ENCODE measurements at places on chromosomes 16 and 17. TPM values are rescaled to one million over a fixed set of nuclear protein-coding genes. Genes with fewer than 3 reads are reported as not detected.

The KRTAP4-5 gene
- not detected for total RNA-seq

The ASB16 gene
- total RNA-seq = not detected

The GP1BA gene
- not detected for total RNA-seq

The TSC2 gene
- total RNA-seq = 45.8 TPM

The HP gene
- not detected for total RNA-seq

The SLC7A6OS gene
- 6.6 TPM for total RNA-seq

The TLCD2 gene
- total RNA-seq = 6.0 TPM

The HCRT gene
- not detected for total RNA-seq

- no peak for DNase-seq
- H3K27ac ChIP-seq = peak overlapping the region; percentile 55
- no peaks in the 10 kb centered on the region for H3K27me3 ChIP-seq
- peak overlapping the region; percentile 90 for H3K4me3 ChIP-seq
Observed at GRCh38 chr16:2341456-2342447, 1.2 kb upstream of the ABCA3 start.

- H3K4me1 ChIP-seq = no peaks in the 10 kb centered on the region
- H3K36me3 ChIP-seq = no peaks in the 10 kb centered on the region
- no peak overlapping the region for H3K27ac ChIP-seq
- DNase-seq = no peak
- H3K27me3 ChIP-seq = no peaks in the 10 kb centered on the region
- no peak overlapping the region for H3K4me3 ChIP-seq
Observed at GRCh38 chr17:71446645-71447437, 674.0 kb upstream of the SOX9 start.

DNA sequence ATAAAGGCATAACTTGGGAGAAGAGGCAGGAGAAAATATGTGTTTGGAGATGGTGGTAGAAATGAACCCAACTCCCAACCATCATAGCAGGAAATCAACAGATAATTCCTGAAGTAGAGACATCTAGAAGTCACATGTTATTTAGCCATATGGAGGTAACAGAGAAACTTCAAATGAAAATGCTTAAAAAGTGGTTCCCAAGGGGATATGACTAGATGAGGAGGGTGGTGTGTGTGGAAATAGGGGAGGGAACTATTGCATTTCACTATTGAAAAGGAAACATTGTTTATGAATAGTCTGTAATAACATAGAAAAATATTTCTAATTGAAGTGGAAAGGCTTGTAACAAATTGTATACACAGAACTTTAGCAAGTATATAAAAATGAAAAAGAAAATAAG is 412.0 kb downstream of the SHISA9 start:
- no peaks in the 10 kb centered on the region for H3K27me3 ChIP-seq
- H3K4me1 ChIP-seq = no peaks in the 10 kb centered on the region
- no peak for DNase-seq
- H3K36me3 ChIP-seq = no peaks in the 10 kb centered on the region
- H3K4me3 ChIP-seq = no peak overlapping the region

DNA sequence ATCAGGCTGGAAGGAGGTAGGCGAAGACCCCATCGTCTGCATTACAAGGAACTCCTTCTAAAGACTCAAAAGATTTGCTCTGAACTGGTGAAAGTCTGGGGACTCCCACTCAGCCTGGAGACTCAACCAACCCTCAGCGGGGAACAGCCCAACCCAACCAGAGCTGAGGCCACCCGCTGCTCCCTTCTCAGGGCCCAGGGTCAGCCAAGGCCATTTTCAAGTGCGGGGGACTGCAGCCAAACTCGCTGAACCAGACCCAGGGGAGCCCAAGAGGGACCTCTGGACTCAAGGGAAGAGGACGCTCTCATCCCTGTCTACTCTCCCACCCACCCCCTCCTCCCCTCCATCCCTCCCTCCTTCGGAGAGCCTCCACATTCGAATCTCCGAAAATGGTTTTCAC is 24.1 kb downstream of the XYLT1 start:
- H3K27me3 ChIP-seq = no peaks in the 10 kb centered on the region
- no peak overlapping the region for H3K27ac ChIP-seq
- no peak for DNase-seq
- peaks cover 33% of the 10 kb centered on the region for H3K4me1 ChIP-seq
- no peaks in the 10 kb centered on the region for H3K36me3 ChIP-seq

- H3K27me3 ChIP-seq = no peaks in the 10 kb centered on the region
- H3K36me3 ChIP-seq = no peaks in the 10 kb centered on the region
- no peak overlapping the region for H3K27ac ChIP-seq
- H3K4me3 ChIP-seq = no peak overlapping the region
- H3K4me1 ChIP-seq = no peaks in the 10 kb centered on the region
- DNase-seq = no peak
Observed at GRCh38 chr16:26768385-26769010, 298.2 kb upstream of the C16orf82 start.

DNA sequence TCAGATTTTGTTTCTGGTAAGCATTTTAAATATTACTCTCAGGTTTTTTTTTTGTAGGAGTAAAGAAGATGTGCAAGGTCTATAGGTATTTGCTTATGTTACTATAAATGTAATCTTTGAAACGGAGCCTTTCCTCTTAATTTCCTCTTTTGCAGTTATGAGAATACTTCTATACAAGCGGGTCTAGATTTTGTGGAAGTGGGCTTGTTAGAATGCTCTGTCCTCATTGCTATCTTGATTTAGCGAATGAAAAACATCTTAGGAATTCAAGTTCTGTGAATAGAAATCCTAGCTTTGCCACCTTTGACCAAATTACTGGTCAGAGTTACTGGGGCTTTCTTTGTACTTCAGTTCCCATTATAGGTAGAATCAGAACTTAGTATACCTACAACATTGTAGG is 80.3 kb downstream of the EFCAB13 start:
- H3K36me3 ChIP-seq = no peaks in the 10 kb centered on the region
- no peak for DNase-seq
- H3K27ac ChIP-seq = no peak overlapping the region
- no peaks in the 10 kb centered on the region for H3K4me1 ChIP-seq

- DNase-seq = no peak
- peaks cover 66% of the 10 kb centered on the region for H3K4me1 ChIP-seq
- peak overlapping the region; percentile 84 for H3K27ac ChIP-seq
Observed at GRCh38 chr16:27723711-27724481, 174.0 kb downstream of the KATNIP start.

DNA sequence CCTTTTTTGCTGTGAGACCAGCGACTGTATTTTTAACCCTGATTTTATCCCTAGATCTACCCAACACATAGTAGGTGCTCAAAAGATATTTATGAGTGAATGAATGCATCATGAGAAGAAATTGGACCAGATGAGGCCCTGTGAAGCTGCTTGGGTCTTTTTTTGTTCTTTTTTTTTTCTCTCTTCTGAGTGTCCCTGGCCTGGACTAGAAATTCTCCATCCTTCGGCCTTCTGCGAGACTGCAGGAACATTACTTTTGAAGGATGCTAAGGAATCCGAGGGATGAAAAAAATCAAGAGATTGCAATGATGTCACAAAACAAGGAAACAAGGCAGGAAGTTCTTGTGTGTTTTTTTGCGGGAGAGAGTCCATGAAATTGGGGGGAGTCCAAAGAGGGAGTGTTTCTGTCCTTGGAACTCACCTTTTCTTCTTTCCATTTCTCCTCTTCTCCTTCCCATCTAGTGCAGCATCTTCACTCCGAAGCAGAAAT is 560 bp upstream of the RUSF1 start:
- peak overlapping the region; percentile 90 for H3K4me3 ChIP-seq
- no peak for DNase-seq
- H3K27me3 ChIP-seq = no peaks in the 10 kb centered on the region
- peak overlapping the region; percentile 94 for H3K27ac ChIP-seq
- no peaks in the 10 kb centered on the region for H3K36me3 ChIP-seq

DNA sequence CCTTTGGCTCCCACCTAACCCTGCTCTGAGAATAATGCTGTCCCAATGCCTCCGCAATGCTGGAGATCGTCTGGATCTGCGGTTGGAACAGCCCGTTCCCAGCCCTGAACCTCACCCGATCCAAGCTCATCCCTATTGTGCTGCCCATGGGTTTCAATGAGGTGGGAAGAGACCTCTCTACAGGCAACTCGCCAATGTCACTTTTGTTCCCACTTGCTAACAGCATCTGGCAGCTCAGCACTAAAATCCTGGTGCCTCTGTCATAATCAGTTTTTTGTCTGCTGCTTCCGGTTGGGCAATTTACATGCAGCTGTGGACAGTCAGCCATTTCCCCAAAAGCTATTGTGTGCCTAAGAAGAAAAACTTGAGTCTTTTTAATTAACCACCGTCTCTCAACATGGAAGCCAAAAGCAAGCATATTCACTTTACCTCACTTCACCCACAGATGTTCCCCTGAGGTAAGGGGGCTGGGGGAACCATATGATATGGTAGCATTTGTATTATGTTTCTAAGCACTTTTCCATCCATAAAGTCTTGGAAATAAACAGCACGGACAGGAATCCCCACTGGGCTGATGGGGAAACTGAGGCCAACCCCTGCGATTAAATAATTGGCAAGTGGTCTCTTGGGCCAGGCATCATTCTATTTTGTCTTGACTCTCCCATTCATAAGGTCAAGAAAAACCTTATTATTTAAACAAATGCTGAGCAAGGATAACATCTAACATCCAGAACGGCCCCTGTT is 159.2 kb upstream of the CDH5 start:
- no peaks in the 10 kb centered on the region for H3K4me1 ChIP-seq
- H3K36me3 ChIP-seq = no peaks in the 10 kb centered on the region
- no peak overlapping the region for H3K4me3 ChIP-seq
- no peak for DNase-seq
- no peak overlapping the region for H3K27ac ChIP-seq

- no peaks in the 10 kb centered on the region for H3K36me3 ChIP-seq
- no peak overlapping the region for H3K4me3 ChIP-seq
- no peaks in the 10 kb centered on the region for H3K4me1 ChIP-seq
Observed at GRCh38 chr17:56642424-56642823, 48.9 kb downstream of the NOG start.

- H3K27me3 ChIP-seq = no peaks in the 10 kb centered on the region
- no peak for DNase-seq
- H3K36me3 ChIP-seq = no peaks in the 10 kb centered on the region
- no peak overlapping the region for H3K27ac ChIP-seq
- H3K4me1 ChIP-seq = peaks cover 1% of the 10 kb centered on the region
- no peak overlapping the region for H3K4me3 ChIP-seq
Observed at GRCh38 chr17:80097127-80097621, 4.2 kb upstream of the GAA start.

GRCh38 chr17:35051579-35052240 is 11.8 kb downstream of the RFFL start:
- no peaks in the 10 kb centered on the region for H3K27me3 ChIP-seq
- peak overlapping the region; percentile 18 for H3K27ac ChIP-seq
- DNase-seq = no peak

DNA sequence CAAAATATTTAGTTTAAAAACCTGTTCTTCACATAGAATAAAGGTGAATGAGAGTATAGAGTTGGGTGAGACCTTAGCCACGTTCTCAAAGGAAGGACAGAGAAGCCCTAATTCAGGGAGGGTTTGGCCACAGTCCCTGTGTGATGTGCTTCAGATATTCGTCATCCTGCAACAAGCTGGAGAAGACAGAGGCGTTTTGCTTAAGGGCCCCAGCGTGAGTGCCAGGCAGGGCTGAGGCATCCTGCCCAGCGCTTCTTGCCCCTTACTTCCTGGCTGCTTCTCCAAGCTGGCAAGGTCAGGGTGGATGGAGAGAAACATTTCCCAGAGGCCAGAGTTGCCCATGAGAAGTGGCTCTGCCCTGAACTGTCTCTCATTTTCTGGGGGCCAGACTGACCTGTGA is 46.9 kb downstream of the AXIN2 start:
- no peak overlapping the region for H3K4me3 ChIP-seq
- DNase-seq = no peak
- H3K27me3 ChIP-seq = no peaks in the 10 kb centered on the region
- H3K27ac ChIP-seq = peak overlapping the region; percentile 55
- H3K36me3 ChIP-seq = no peaks in the 10 kb centered on the region

DNA sequence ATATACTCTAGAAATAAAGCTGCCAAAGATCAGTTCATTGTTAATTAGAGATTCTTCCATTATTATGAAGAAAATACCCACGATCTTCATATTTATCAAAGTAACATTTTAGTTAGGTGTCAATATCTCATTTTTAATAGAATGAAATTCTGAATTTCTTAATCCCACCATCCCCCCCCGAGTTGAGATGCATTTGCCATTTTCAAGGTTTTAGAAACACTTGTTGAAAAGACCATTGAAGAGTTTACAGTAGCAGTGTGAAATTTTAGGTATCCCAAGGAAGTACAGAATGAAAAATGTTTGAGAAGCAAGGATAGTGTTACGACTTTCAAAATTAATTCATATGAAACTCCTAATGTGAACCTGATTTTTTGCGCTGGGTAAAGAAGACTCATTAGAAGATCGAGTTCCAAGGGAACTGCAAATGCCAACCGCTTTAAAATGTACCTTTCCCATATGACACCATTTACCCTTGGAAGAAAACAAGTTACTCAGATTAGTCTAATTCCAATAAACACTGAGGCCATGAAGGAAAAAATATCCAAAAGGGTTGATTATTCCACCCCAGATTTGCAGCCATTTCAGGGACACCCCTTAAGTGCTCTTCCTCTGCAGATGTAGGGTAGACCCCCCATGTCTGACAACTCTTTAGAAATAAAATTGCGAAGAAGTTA is 731 bp downstream of the IKZF3 start:
- no peak for DNase-seq
- peaks cover 18% of the 10 kb centered on the region for H3K27me3 ChIP-seq
- H3K36me3 ChIP-seq = no peaks in the 10 kb centered on the region
- peak overlapping the region; percentile 40 for H3K4me3 ChIP-seq
- peaks cover 6% of the 10 kb centered on the region for H3K4me1 ChIP-seq
- H3K27ac ChIP-seq = peak overlapping the region; percentile 41

DNA sequence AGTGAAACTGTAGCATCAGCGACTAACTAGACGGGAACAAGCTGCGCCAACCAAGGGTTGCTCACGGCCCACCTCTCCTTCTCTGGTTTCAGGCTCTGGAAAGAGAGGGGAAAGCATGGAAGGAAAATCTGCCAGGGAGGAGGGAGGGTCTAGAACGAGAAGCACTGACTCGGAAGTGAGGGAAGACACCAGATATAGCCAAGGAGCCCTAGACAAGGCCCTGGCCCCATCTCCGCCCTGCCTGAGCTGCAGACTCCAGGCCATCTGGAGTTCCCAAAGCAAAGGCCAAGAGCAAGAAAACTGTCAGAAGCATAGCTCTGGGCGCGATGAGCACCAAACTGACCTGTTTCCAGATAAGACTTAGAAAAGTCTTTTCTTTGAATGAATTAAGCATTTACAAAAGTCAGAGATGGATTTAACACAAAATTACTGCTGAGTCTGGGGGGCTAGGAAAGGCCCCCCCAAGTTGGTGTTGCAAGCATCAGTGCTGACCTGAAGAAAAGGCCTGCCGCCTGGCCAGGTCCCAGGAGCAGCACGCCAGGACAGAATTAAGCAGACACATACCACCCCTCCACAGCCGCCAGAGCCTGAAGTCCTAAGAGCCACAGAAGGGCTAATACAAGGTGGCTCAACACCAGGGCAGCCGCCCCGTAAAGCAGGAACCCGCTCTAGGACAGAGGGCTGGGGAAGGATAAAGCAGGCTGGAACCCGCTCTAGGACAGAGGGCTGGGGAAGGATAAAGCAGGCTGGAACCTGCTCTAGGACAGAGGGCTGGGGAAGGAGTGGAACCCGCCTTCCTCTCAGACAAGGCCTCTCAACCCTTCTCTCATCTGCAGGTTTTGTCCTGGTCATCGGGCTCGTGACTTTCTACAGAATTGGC is 20.7 kb downstream of the TMEM204 start:
- no peak for DNase-seq
- H3K4me3 ChIP-seq = no peak overlapping the region
- H3K27me3 ChIP-seq = no peaks in the 10 kb centered on the region
- H3K36me3 ChIP-seq = peaks cover 16% of the 10 kb centered on the region
- H3K4me1 ChIP-seq = peaks cover 36% of the 10 kb centered on the region
- H3K27ac ChIP-seq = no peak overlapping the region
